Tongue (tissue), 3 donors: ENCODE measurements at places on chromosomes 1 and 21.

- no peak for DNase-seq
Observed at GRCh38 chr1:239831577-239832355, 259.9 kb upstream of the FMN2 start.

GRCh38 chr1:18110598-18110939 lies 3.0 kb downstream of the IGSF21 start:
- DNase-seq = no peak

DNA sequence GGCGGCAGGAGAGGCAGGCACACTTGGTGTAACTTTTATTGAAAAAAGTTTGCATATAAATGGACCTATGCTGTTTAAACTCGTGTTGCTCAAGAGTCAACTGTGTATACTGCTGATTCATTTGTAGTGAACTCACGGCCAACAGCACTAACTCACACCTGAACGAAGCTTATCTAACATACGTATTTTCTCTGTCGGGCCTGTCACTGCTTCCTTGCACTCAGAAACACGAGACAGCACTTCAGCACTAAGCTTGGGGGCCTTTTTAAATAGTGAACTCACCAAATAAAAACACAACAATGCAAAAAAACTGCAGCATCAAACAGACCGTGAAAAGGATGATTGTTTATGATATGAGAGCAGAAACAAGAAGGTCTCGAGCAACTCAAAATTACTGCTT lies 58.9 kb upstream of the NEK2 start:
- no peak for DNase-seq

- peak; percentile 35 for DNase-seq
Observed at GRCh38 chr1:170617591-170618330, 46.2 kb upstream of the PRRX1 start.

DNA sequence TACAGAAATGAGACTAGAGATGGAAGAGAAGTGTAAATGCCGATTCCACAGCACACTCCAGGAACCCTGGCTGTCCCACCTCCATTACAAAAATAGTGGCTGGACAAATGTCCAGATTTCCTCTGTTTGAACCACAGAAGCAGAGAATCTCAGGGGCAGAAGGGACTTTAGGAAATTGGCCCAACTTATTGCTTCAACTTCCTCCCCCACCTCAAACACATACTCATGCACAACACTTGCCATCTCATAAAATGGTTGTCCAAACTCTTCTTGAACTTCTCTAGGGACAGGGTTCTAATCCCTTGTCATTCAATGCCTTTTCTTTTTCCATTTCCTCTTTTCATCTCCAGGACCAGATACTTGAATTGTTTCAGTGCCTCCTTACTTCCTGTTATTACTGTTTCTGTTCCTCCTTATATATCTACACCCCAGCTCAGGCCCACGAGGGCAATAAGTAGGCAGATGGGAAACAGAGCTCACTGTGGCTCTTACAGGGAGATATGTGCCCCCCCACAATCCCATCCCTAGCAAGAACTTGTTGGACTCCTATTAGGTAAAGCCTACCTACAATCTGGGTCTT lies 8.5 kb upstream of the B4GALT3 start:
- no peak for DNase-seq

DNA sequence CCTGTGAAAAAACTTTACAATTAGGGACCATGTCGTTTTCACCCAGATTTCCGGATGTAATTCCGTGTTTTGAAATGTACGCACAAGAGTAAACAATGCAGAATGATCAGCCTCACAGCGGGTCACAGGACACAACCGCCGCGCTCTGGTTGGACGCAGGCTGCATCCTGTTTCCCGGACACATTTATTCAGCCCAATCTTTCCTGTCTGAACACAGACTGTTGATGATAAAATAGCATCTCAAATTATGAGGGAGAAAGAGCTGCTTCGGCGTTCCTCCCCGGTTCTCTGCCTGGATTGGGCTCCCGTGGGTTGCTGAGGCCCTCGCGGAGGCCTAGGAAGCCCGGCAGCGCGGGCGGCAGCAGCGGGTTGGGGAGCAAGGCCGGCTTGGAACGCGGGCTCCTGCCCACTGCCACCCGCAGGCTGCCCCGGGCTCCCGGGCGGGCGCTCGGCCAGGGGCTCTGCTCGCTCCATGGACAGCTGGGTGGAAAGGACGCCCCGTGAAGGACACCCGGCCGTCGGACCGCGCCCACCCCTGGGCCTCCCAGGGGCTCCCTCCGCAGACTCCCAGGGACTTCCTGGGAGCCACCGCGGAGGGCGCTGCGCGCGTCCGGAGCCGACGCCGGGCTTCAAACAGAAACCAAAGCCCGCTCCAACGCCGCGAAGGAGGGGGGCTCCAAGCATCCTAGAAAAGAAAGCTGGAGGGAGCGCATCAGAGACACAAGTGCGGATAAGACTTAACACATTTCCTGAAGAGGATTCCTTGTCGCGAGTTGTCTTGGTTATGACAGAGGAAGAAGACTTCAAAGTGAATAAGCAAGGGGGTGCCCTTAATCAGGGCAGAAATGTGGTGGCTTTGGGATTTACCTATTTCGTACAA lies 122.3 kb downstream of the ESRRG start:
- peak; percentile 92 for DNase-seq

DNA sequence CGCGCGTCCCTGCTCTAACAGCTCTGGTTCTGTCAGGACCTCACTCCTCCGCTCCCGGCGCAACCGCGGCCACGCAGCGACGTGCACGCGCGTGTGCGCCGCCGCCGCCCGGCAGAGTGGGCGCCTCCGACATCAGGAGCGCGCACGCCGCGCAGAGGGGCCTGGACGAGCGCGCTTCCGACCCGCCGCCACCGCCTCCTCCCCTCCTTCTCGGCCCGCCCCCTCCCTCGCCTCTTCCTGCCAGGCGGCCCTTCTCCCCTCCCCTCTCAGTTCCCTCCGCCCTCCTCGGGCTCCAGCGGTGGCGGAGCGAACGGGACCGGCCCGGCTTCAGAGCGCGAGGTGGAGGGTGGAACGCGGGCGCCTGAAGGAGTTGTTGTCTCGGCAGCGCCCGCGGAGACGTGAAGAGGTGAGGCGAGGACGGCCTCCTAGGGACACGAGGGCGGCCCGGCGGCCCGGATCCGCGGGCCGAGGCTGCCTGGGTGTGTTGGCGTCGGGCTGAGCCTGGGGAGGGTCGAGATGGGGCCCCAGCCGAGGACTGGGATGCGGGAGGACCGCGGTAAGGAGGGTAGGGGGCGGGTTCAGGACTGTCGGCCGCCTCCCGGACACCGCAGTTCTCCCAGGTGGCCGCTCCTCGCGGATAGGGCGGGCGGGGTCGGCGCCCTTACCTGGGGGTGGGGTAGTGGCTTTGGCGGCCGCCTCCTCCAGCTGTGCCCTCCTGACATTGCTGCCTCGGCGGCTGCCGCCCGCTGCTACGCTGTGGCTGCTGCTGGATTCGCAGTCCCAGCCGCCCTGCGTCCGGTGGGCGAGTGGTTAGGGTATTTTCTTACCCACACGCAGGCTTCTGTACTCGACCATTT lies at the start of gene RABGAP1L:
RABGAP1L (plus strand) TSS at position 269 of the 857 bp plus-strand sequence.
- DNase-seq = peak; percentile 98

- peak; percentile 66 for DNase-seq
Observed at GRCh38 chr1:30877205-30877912, 31.2 kb downstream of the SDC3 start.

- no peak for DNase-seq
Observed at GRCh38 chr1:211634461-211634860, 41.0 kb downstream of the NEK2 start.

- DNase-seq = no peak
Observed at GRCh38 chr1:34290831-34291230, 114.1 kb downstream of the C1orf94 start.

DNA sequence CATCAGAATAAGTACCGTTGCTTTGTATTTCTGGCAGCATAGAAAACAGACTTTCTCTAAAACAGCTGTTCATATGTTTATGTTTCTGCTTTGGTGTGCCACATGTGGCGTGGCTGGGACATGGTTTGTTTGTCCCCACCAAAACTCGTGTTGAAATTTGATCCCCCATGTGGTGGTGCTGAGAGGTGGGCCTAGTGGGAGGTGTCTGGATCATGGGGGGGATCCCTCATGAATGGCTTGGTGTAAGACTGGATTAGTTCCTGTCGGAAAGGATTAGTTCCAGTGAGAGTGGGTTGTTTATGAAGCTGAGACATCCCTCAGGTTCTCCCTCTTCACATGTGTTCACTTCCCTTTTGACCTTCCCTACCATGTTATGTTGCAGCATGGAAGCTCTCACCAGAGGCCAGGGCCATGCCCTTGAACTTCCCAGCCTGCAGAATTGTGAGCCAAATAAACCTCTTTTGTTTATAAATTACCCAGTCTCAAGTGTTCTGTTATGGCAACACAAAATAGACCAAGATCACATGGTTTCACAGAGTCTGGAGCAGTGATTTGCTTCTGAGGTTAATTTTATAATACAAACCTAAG lies 17.9 kb upstream of the H3-3A start:
- peak; percentile 26 for DNase-seq

DNA sequence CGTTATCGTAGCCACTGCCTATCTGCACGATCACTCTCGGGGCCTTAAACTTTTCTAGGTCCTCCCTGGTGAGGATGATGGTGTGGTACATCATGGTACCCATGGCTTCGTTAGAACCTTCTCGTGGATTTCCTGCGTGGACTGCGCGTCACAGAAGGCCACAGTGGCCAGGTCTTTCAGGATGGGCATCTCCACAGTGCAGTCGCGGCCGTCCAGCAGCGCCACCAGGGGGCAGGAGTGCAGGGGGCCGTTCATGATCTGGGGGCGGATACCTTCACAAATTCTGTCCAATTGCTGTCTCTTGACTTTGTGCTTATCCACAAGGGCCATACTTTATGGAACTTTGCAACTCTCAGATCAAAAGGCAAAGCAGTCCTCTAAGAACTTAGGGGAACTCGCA lies 69.6 kb downstream of the WLS start:
- DNase-seq = no peak

GRCh38 chr1:206544562-206545257 lies 37.4 kb downstream of the RASSF5 start:
- DNase-seq = peak; percentile 85

DNA sequence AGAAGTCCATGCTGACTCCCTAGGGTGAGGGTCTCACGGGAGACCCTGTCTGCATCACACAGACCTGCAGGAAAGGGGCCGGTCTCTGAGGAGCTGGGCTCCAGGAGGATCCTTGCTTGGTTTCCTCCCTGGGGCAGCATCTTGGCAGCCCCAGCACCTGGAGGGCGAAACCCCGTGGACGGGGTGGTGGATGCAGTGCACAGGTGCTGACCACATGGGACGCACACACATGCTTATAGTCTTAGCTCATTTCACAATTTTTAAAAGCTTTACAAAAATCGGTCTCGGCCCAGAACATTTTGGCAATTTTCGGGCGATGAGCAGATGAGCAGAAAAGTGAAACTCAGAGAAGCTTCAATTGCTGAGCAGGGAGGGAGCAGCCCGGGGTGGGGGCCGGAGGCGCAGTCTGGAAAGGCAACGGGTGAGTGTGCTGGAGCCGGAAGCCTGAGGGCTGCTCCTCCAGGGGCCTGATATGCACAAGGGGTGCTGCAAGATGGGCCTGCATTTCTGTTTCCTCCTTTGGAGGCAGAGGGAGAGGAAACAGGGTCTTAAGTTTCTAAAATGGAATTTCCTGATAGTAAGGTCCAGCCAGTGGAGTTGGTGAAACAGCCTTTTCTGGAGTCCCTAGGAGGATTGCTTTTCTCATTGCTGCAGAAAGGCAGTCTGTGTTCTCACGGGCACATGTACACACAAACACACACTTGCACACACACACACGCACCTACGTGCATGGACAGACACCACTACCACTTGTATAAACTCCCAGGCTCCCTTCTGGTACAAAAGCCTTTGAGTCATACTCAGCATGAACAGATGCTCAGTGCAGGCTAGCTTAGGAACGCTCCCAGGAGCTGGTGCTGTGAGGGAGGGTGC lies 60.6 kb downstream of the SCCPDH start:
- DNase-seq = peak; percentile 57

DNA sequence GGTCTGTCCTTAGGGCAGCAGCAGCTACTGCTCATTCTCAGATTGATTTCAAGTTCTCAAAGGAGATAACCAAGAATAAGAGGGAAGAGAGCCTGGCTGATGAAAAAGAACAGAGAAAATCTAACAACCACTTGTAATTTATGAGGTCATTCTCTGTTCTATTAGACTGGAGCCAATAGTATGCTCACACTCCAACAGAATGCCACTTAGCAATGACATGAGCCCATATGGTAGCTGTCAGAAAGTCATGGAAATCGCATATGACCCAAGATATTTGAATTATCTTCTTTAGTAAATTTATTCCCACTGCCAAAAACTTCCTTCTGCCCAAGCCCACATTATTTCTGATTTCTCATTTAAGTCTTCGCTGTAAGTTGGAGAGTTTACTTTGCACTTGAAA lies 53.7 kb upstream of the PLA2G4A start:
- DNase-seq = no peak

- peak; percentile 85 for DNase-seq
Observed at GRCh38 chr1:197464044-197464443, 196.0 kb downstream of the CRB1 start.

- no peak for DNase-seq
Observed at GRCh38 chr21:43667191-43667904, 8.0 kb downstream of the RRP1B start.

- DNase-seq = peak; percentile 93
Observed at GRCh38 chr1:2213576-2214505, 14.3 kb upstream of the SKI start.

- no peak for DNase-seq
Observed at GRCh38 chr1:76494807-76495206, 372.5 kb upstream of the ST6GALNAC5 start.

DNA sequence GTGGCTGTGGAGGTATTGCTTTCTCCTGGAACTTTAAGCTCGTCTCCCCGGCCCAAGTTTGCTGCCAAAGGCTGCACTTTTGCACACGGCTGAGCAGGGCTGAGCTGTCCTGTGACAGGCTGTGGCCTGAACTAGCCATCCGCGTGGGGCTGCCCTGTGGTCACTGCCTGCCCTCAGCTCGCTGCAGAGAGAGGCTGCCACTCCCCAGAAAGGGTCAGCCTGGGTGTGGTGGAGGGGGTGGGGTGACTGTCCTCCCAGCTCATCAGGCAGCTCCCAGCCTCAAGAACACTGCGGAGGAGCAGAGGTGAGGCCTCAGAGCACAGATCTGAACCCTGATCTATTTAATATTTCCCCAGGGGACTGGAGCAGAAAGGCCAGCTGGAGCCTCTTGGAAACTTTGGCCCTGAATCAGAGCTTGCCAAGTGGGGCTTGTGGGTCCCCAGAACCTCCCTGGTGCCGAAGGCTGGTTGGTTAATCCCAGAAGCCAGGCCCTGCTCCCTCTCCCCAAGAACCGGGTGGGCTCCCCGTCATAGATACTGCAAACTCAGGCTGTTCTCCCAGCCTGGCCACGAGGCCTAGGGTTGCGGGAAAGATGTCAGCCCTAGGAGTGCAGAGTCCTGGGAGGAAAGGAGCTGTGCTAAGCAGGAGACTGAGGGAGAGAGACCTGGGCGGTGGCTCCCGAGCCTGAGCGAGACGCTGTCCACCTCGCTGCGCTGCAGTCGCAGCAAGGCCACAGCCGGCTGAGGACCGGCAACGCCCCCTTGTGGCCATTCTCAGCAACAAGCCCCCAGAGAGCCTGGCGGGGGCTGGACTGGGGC lies 125.1 kb upstream of the IPO9 start:
- peak; percentile 92 for DNase-seq
